ENCODE measurements at places on chromosomes 3 and 15. TPM values are rescaled to one million over a fixed set of nuclear protein-coding genes. Genes with fewer than 3 reads are reported as not detected.

The CCDC54 gene
- polyA plus RNA-seq, result not detected

The CLDN11 gene
- polyA plus RNA-seq, result 0.55 TPM

The VPS8 gene
- polyA plus RNA-seq, result 46.8 TPM

The CMTM8 gene
- polyA plus RNA-seq, result not detected

The ZCWPW2 gene
- 4.8 TPM for polyA plus RNA-seq

The C3orf62 gene
- polyA plus RNA-seq, result 6.3 TPM

The COL7A1 gene
- 3.4 TPM for polyA plus RNA-seq

The ADAMTS17 gene
- polyA plus RNA-seq, result 2.1 TPM

The ALDH1A2 gene
- not detected for polyA plus RNA-seq
